ENCODE measurements at places on chromosomes 13 and 19.

DNA sequence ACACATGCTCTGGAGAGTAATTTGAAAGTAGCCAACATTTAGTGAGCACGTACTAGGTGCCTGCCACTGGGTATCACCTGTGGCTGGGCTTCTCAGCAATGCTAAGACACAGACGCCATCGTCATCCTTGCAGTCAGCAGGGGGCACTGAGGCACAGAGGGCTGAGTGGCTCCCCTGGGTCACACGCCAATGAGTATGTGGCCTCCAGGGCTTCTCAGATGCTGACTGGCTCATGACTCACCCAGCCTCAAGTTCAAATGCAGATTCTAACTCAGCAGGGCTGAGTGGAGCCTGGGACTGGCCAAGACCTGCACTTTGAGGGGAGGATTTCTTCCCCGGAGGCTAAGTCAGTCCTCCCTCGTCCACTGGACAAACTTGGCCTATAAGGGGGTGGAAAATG lies 115.1 kb upstream of the CACNA1A start:
- DNase-seq: no peak

GRCh38 chr13:113088691-113089020 lies 16.9 kb upstream of the F7 start:
- DNase-seq: no peak

GRCh38 chr13:51838240-51838846 lies 6.6 kb downstream of the TMEM272 start:
- no peak for DNase-seq

GRCh38 chr19:29724746-29725145 lies 9.7 kb upstream of the C19orf12 start:
- no peak for DNase-seq

- DNase-seq: peak; percentile 96
Observed at GRCh38 chr13:110546926-110547325, 14.6 kb downstream of the RAB20 start.

DNA sequence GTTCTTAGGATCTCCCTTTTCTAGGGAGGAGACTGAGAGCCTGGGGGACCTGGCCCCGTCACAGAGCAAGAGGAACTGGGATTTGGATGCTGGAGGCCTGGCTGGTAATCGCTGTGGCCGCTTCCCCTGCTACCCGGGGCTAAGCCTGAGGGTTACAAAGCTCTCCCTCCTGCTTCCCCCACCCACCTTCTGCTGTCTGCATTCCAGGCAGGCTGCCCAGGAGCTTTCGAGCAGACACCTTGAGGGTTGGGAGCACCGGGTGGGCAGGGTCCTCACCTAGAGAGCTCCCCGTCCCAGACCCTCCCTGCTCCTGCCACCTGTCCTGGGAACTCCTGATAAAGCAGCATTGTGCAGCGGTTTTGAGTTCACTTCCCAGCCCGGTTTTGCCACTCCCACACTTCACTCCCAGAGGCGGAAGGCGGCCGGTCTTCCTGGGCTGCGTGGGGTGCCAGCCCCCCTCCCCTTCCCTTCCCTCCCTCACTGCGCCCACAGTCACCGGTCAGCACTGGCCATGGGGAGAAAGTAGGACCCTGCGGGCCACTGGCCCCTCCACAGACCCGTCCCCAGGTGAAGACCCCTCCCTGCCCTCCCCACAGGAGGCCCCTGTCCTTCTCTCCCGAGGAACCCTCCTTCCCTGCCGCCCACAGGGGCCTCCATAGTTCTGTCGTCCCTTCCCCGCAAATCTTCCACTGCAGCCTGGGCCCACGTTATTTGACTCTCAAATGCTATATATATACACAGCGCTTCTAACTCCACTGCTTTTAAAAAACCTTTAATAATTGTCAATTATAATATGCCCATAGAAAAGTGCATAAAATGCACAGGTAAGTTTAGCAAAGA lies 8.1 kb downstream of the PAK4 start:
- no peak for DNase-seq

GRCh38 chr19:21463449-21464105 lies 41.8 kb upstream of the ZNF429 start:
- no peak for DNase-seq

GRCh38 chr13:70183041-70183440 lies 74.8 kb upstream of the KLHL1 start:
- no peak for DNase-seq

DNA sequence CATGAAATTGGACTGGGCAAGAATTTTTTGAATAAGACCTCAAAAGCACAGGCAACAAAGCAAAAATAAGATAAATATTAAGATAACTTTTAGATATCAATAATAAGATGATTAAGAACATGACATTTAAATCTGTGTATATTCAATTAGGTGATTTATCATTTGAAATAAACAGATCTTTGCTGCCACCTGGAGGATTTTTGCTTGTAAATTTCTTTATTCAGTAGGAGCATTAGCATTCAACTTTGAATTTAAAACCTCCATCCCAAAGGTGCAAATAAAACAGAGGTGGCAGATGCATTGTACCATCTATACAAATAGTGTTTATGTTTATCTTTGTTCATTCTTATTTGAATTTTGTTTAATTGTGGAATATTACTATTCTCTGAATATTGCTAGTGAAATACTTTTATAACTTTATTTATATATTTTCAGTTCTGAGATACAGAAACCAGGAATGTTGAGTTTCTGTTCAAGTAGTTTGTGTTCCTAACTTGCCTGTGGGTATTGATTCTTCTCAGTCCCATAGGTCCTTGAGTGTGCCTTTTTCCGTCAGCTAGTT lies 20.9 kb downstream of the COG6 start:
- DNase-seq: peak; percentile 69

DNA sequence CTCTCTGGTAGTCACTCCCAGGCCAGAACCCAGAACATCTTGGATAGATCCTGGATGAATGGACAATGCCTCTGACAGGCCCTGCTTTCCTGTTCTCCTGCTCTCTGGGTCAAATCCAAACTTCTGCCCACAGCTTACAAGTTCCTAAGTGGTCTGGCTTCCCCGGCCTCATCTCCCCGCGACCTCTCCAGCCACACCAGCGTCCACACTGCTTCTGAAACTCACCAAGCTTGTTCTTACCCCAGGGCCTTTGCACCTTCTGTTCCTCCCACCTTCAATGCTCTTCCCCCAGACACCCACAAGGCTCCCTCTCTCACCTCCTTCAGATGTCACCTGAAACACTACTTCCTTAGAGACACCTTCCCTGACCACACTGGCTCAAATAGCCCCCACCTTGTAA lies 3.5 kb downstream of the OLFM2 start:
- DNase-seq: no peak

DNA sequence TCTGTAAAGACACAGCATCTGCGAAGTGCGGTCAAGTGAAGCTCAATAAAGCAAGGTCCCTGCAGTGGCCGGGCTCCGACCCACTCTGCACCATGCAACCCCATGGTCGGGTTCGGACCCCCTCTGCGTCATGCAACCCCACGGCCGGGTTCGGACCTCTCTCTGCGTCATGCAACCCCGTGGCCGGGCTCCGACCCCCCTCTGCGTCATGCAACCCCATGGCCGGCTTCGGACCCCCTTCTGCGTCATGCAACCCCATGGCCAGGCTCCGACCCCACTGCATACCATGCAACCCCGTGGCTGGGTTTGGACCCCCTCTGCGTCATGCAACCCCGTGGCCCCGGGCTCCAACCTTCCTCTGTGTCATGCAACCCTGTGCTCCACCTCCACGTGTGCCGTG lies 43.8 kb downstream of the CARS2 start:
- no peak for DNase-seq

DNA sequence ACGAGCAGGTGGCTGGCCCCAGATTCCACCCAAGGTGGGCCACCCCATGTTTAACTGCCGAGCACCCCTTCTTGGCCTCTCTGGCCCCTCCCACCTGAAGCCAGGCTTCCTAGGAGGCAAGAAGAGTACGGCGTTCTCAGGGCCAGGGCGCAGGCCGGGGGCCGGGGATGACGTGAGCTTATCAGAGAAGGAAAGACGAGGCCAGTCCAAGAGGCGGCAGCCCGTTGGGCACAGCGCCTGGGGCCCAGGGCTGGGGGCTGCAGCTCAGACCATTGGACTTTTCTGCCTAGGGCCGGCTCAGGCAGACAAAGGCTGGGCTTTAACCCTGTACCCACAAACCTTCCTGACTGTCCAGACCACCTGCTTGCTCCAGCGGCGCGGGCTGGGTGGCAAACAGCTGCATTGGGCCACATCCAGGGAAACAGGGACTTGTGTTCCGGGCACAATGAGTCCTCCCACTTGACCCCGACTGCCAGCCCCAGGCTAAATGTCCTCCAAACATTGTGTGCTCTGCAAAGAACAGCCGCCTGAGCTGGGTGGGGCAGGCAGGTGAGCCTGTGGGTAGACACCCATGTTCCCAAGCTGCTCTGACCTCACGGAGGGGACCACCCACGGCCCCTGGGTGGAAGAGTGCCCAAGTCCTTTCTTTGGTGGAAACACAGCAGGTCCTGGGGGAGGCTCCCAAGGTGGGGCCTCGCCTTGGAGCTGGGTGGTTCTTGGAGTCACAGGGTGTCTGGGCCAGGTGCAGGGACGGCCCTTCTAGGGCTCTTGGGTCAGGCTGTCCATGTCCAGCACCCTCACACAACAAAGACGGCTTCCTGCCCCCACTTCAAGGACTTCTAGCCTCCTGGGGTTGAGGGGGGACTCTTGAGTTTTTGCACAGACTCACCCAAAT lies 21.9 kb downstream of the COMP start:
- DNase-seq: no peak

DNA sequence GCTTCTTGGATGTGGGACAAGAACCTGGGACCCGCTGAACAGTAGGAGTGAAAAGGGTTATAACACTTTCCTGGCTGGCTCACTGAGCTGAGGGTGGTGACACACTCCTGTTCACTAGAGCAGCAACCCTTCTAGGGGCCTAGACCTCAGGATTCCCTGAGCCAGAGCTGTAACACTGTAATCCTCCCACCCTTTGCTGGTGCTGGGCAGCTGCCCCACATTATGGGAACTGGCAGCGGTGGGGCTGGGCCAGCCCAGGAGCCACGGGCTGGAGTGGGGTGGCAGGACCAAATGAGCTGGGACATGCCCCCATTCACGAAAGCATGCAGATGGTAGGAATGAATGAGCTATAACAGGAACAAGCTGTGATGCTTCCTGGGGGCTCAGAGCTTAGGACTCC lies 110.6 kb downstream of the B3GLCT start:
- DNase-seq: no peak

- DNase-seq: no peak
Observed at GRCh38 chr13:30565658-30566057, 52.1 kb upstream of the USPL1 start.

- DNase-seq: no peak
Observed at GRCh38 chr13:99153219-99153618, 47.4 kb upstream of the UBAC2 start.

DNA sequence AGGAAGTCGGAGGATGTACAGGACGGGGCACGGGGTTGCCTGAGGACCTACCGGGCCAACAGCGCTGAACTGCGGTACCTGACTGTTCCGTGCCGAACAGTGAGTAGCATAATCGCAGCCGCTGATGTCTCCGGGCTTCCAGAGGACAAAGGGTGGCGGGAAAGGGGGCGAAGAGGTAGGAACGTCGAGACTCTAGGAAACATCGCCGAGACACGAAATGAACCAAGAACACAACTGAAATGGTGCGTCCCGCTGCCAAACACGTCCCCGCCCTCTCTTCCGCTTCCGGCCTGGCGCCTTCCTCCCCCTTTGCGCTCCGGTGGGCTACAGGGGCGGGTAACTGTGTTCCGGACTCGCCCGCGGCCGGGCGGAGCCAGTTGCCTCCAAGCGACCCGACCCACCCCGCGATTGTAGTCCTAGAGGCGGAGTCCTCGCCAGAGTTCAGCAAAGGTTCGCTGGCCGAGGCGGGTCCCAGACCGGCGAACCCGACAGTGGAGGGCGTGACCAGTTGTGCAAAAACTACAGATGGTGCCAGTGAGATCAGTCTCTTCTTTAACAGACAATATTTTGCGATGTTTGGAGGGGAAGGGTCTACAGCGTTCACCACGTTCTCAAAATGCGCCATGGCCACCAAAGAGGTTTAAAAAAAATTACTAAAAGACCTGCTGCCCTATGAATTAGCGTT lies at the start of gene MRPS31:
MRPS31 (minus strand) TSS at position 257 of the 685 bp plus-strand sequence; CDS start at position 203, 54 bp downstream.
- DNase-seq: peak; percentile 91

DNA sequence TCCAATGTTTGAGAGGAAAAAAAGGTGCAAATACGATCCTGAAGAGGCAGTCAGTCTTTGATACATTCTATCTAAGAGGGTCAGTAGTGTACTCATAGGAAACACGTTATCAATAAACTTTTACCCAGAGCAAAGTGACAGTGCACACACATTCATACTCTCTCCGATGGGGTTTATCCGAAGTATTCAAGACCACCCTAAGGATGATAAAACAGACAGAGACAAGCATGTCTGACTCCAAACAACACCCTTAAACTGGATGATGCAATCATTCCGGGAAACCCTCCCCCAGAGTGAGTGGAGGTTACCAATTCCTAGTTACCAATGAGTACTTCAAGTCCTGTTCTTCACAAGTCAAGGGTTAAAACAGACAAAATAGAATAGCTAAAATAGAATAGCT lies 79.1 kb downstream of the DNAJC3 start:
- DNase-seq: no peak

- no peak for DNase-seq
Observed at GRCh38 chr19:10499550-10500246, 3.5 kb downstream of the KEAP1 start.

DNA sequence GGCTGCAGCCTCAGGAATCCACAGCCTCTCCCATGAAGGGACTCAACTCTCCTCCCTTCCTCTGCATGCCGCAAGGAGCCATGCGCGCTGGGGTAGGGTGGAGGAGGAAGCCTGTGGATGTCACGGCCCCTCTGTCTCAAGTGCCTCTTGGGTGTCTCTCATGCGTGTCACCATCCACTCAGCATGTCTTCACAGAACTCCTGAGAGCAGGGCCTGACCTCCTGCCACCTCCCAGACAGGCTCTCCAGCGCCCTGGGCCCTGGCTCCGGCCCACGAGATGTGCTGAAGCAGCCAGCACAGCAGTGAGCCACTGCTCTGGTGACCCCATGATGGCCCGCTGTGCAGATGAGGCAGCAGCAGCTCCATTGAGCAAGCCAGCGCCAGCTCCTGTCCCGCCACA lies 25.9 kb upstream of the SPACA7 start:
- DNase-seq: no peak

DNA sequence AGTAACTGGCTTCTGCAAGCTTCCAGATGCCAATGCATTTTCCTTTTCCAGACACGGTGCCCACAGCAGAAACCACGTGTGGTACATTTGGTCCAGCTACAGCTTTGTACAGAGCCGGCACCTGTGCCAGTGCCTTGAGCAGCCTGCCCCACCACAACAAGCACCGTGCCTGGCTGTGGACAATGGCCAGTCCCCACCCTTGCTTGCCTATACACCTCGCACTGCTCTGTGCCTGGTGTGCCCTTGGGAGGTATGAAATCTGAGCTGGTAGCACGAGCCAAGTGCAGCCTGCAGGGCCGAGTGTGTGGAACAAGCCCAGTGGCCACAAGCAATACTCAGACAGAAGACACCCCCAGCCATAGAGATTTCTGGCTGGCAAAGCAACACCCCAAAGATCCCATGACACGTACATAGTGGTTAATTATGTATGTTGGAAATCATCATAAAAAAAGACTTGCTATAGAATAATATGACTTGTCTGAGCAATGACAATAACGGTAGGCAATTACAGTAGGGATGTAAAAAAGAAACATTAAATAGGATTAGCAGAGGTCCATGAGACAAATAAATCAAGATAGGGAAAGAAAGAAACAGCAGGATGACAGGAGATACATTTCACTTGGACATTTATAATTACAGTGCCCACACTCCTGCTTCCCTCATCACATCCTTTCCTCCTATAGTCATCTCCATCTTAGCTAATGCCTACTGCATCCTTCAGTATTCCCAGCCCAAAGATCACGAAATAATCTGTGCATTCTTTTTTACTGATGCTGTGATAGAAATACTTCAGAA lies 1399.5 kb downstream of the PCDH9 start:
- no peak for DNase-seq

GRCh38 chr19:2819540-2820111 lies at the start of gene ZNF554:
ZNF554 (plus strand) TSS chr19:2819868; CDS start chr19:2820072, 204 bp downstream.
- DNase-seq: peak; percentile 92
